T follicular helper cell (primary cell): ENCODE measurements at places on chromosomes 11 and 22.

DNA sequence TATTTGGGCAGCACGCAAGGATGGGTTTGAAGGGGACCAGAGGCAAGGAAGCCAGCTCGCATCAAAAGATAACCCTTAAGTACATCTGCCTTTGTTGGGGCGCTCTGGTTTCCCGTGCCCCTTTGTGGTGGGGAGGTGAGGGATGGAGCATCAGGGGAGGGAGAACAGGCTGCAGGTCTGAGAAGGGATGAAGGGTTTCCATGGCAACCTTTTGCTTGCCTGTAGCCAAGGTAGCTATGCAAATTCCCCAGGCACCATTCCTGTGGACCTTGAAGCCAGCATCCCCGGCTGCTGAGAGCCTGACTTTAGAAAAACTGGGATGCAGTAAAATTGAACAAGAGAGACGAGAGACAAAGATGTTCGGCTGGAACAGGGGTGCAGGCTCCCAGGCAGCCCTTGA is 75.7 kb downstream of the SEZ6L start:
- DNase-seq, result no peak

DNA sequence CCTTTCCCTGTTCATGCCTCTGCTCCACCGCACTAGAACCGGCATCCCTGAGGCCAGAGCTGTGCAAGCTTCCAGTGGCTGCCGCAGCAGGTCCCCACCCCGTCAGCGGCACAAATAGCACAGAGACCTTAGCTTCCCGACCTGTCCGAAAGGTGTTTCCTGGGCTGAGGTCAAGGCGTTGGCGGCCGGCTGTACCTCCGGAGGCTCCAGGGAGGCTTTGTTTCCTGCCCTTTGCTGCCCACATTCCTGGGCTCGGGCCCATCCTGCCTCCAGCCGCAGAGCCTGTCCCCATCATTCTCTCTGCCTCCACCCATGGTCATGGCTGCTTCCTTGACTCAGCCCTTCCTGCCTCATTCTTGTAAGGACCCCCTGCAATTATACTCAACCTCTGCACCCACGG is 31.2 kb downstream of the ARHGAP8 start:
- no peak for DNase-seq

DNA sequence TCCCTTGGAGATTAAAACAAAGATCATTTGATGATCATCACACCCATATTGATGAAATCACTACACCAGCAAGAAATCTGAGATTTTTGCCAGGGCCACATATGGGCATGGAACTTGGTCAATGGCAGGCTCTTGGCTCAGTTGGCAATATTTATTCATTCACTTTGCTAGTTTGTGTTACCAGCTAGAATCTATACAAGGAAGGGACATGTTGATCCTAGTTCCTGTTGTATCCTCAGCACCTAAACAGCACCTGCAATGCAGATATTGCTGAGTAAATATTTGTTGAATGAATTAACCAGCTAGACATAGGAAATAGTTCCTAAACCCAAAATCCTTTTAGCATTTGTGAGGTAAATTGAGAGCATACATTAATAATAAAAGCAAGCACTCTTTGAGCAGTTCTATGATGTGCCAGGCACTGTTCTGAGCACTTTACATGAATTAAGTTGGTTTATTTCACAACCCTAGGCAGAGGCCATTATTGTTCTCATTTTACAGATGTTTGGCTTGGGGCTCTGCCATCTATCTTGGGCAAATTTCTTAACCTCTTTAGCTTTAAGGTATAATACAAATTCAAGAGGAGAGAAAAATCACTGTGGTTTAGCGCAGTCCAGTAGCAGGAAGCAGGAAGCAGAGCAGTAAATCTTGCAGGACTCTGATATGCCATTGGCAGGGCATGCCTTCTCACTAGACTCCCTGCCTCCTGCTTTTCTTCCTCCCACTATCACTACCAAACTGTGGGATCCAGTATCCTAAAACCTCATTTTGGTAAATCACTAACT is 1.6 kb downstream of the TRIM68 start:
- DNase-seq, result no peak

DNA sequence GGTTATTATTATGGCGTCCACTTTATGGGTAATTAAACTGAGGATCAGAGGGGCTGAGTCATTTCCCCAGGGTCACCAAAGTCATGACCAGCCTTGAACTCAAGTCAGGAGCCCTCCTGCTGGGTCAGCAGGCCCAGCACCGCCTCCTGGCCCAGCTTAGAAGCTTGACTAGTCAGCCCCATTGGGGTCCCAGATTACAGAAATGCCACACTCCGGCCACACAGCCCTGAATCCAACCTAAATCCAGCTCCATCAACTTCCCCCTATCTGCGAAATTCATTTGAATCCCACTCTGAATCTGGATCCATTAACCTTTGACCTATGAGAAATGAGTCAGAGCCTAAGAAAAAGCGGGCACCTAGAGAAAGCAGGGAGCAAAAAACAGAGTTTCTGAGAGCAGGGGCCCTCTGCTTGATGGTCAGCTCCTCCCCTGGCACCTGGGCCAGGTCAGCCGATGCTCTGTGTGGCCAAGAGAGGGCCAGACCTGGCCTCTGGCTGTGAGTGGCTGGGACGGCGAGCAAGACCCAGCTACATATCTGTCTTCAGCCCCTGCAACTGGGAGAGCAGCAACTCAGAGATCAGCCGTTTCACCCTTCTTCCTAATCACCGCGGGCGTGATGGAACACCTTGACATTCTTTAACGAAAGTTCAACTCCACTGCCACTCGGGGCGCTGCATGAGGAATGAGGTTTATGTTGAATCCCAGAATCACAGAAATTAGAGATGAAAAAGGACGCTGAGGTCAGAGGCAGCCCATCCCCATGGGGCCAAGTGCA is 196.1 kb downstream of the TRIM29 start:
- DNase-seq, result no peak

DNA sequence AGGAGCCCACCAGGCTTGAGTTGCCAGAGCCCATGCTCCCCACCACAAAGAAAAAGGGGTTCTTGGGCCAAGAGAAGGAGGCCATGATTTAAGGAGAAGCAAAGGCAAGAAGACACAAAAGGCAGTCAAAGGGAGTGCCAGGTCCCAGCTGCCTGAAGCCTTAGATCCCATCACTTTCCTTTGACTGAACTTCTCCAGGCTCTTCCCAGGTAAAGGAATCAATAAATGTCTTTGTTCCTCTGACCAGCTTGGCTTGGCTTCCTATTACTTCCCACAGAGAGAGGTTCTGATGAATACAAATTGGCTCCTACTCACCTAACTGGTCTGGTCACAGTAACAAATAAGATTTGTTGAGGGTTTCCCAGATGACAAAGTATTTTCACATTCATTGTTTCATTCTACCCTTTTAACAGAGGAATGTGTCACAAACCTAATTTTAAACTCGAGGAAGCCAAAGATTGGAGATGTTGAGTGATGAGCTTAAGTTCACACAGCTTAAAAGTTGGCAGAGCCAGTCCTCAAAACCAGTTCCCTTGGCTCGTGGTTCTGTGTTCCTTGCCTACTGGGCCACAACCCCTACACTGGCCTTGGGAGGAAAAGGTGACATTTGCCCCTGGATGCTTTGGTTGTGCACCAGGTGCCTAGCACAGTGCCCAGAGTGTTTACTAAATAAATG is 96.4 kb upstream of the SESN3 start:
- DNase-seq, result no peak

GRCh38 chr11:5275369-5276110 is 5.8 kb upstream of the HBE1 start:
- DNase-seq, result no peak

- DNase-seq, result no peak
Observed at GRCh38 chr11:64633555-64634159, 42.6 kb downstream of the SLC22A12 start.

- DNase-seq, result no peak
Observed at GRCh38 chr11:126518972-126519690, 163.6 kb downstream of the ST3GAL4 start.

GRCh38 chr11:87536016-87536415 is 498.3 kb downstream of the TMEM135 start:
- no peak for DNase-seq

DNA sequence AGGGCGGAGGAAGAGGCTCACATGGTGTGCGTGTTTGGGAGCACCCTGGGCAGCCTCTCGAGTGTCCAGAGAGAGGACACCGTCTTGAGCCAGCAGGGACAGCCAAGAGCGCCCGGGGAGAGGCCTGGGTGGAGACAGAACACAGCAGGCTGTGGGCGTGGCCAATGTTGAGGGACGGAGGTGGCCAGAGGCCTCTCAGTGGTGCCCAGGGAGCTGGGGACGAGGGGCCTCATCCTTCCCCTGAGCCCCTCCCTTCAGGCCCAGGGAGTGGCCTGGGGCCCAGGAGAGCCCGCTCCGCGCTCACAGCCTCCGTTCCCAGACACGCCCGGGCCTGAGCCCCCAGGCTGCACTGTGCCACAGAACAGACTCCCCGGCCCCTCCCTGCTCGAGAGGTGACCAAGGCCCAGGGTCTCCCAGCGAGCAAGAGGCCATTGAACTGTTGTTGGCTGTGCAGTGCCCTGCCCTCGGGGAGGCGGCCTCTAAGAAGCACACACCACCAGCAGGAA is 48.4 kb downstream of the CDKN1C start:
- DNase-seq, result no peak

GRCh38 chr22:27699383-27700019 is 102.1 kb downstream of the MN1 start:
- no peak for DNase-seq

GRCh38 chr11:128845334-128845780 is 21.7 kb downstream of the KCNJ1 start:
- no peak for DNase-seq

DNA sequence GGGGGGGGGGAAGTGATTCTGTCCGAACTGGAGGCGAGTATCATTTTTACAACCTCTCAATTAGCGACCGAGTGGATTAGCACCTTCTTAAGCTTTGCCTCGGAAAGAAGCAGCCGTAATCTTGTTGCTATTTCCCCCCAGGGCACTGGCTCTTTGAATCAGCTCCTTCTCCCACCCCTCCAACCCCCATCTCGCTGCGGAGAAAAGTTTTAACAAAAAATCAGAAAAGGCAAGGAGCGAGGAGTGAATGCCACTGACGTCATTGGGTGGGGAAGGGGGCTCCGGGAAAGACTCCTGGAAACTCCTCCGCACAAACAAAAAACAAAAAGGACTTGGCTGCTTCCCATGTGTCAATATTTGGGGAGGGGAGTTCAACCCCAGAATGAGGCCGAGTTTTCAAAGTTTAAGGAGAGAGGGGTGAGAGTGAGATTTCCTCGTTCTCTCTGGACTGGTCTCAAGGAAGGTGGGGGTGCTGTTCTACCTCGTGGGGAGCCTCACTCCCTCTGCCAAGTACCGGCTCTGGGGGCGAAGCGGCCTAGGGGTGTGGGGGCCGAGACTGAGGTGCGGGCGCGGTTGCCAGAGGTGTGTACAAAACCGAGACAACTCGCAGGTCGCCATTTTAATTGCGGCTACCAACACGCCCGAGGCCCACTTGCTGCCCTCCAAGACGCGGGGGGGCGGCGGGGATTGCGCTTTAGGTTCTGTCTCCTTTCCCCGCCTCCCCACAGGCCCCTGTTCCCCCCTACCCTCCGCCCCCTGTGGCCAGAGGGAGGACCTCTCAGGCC is 2.5 kb upstream of the PAX6 start:
- DNase-seq, result no peak

DNA sequence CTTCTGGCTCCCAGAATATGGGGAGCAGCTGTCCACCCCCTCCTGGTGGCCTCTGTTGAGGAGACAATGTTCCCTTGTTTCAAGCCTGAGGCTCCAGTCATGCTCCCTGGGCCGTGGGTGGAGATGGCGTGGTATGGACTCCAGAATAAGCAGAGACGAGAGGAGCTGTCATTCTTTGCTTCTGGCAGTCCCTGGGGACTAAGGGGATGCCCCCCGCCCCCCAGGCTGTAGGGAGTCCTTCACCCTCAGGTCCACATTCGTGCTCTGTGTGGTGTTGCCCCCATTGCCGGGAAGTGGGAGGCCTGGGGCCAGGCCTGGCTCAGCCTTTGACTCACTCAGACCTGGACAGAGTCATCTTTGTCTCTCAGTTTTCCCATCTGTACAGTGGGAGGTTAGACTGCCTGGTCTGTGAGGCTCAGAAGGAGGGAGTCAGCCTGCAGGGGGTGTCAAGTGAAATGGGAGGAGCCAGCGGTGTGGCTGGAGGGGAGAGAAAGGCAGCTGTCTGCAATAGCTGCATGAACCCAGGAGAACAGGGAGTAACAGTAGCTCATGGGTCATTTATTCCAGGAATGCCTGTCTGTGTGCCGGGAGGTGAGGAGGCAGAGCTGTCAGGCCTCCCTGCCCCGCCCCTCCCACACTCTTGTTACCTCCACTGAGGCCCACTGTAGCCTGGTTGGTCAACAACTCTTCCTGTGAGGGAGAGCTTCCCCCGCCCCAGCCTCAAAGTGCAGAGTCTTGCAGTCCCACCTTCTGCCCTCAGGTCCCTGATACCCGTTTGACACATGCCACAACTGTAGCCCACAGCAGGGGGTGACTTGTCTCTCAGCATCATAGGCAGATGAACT is 6.3 kb downstream of the ARHGEF17 start:
- DNase-seq, result no peak

DNA sequence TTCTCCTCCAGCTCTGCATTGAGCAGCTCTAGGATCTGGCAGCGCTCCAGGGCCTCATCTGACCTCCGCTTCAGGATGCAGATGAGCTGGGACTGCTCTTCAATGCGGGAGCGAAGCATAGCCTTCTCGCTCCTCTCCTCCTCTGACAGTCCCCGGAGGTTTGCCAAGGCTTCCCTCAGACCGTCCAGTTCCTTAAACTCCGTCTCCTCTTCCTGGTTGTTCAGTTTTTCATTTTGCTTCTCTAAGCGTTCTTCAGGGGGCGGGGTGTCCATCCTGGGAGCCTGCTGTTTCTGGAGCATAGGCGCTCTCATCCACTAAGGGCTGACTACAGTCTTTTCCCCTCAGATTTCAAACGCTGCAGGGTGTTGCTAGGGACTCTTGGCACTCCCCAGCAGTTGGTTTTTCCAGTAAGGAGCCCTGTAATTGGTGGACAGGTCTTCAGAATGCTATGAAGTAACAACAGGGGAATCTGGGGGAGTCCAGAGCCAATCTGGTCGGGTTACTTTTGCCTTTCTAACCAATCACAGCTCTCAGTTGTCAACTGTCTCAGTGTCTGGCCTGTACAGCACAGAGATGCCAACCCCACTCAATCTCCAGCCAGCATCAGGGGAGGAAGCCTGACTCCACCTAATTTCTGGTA is at the start of gene CCDC89:
CCDC89 (minus strand) TSS at position 376 of the 640 bp plus-strand sequence; CDS start at position 311, 65 bp downstream.
- no peak for DNase-seq

GRCh38 chr11:12784987-12785386 is 110.8 kb downstream of the TEAD1 start:
- DNase-seq, result no peak

- peak; percentile 32 for DNase-seq
Observed at GRCh38 chr11:67266449-67267187, at the start of gene GRK2. Gene GRK2, plus strand, starts transcription at chr11:67266473. Its CDS starts 227 bp downstream, at chr11:67266700.

GRCh38 chr11:45671246-45672171 is 6.1 kb upstream of the CHST1 start:
- DNase-seq, result no peak

DNA sequence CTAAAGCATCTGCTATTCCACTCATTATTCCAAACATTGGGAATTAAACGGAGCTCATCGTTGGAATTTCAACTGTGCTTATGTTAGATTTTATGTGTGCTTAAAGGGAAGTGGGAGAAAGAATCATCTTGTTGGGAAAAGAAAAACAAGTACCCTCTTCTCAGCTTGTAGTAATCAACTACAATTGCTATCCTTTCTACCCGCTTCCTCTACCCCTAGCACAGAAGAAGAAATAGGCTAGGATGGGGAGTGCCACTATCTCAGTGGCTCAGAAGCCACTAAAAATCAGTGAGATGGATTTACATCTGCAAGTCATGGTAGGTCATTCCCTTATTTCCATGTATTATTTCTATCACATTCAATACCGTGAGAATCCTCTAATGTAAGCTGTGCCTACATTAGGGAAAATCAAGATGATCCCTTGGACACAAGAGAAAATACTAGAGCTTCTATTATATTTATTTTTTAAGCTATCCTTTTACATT is 97.9 kb upstream of the CD44 start:
- no peak for DNase-seq
